ENCODE measurements at places on chromosomes 5 and 9.

DNA sequence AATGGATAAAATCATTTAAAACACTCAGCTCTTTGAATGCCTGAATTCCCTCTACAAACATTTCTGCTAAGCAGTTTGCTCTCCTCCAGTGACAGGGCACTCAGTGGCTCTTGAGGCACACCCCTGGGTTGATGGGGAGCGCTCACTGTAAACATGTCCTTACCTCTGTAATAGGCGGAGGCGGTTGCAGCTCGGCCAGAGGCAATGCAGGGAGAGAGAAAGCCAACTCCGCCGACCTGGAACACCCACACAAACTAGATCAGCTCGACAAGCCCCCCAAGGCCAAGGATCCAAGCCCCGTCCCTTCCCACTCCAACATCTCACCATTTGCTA lies 329 bp downstream of the CDC23 start:
- peak; percentile 3 for DNase-seq

DNA sequence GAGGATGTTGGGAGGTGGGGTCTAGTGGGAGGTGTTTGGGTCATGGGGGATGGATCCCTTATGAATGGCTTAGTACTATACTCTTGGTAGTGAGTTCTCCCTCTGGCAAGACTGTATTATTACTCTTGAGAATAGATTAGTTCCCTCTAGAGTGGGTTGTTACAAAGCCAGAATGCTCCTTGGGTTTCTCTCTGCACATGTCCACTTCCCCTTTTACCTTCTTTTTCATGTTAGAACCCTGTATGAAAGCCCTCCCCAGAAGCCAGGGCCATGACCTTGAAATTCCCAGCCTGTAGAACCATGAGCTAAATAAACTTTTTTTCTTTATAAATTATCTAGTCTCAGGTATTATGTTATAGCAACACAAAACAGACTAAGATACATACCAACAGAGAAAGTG lies 31.1 kb downstream of the SLC24A2 start:
- no peak for DNase-seq

- DNase-seq, result no peak
Observed at GRCh38 chr5:1561402-1561929, 37.7 kb upstream of the LPCAT1 start.

DNA sequence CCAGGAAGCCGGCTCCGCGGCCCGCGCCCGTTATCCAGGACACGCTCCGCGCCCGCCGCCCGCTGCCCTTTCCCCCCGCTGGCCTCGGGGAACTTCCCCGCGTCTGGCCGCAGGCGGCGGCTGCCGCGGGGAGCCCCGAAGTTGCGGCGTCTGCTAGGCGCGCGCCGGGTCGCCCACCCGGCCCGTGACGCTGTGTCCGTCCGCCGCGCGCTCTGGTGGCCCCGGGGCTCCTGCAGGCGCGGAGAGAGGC lies 621 bp upstream of the GCNT4 start:
- DNase-seq, result no peak

DNA sequence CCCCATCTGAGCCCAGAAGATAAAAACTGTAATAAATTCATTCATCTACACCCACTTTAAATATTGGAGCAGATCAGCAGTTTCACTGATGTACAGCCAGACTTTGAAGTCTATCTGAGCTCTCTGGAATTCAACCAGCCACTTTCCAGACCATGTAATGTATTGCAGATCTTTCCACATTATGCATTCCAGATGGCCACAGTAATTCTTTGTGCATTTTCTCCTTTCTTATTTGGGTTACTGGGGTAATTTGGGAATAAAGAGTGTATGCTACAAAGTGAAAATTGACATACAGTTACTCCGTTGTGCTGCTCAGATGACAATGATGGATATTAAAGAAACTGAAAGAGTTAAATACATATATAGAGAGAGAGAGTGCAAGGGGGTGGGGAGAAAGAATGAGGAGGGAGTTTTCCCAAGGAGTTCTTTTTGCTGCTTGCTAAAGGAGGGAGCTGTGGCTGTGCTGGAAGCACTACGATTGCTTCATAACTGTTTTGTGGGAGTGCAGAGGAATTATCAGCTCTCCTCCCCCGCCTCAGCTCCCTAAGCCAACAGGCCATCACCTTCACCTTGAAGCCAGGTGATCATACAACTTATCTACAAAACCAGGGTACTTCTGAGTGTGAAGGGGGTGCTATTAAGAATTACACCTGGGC lies 152.8 kb downstream of the GAS1 start:
- DNase-seq, result no peak

- no peak for DNase-seq
Observed at GRCh38 chr5:154352960-154353548, 92.7 kb upstream of the SAP30L start.

- DNase-seq, result no peak
Observed at GRCh38 chr5:34511481-34511880, 144.6 kb upstream of the RAI14 start.

DNA sequence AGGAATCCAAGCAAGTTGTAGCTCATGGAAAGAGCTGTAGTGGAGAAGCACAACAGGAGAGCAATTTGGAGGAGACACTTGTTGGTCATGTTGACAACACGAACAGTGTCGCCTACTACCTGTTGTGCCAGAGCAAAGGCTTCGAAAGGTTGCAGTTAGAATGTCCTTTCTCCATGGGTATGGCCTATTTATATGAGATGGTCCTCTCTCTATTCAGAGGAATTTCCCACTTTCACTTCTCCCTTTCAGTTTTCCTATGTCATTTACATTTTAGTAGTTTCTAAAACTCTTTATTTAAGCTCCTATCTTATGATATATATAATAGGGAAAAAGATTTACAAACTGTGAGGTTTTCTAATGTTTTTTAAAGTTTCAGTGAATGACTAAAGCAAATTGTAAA lies at the start of gene IFNB1:
Gene IFNB1, minus strand, starts transcription at position 162 of the 400 bp plus-strand sequence. Its CDS starts 73 bp downstream, at position 89.
- no peak for DNase-seq

DNA sequence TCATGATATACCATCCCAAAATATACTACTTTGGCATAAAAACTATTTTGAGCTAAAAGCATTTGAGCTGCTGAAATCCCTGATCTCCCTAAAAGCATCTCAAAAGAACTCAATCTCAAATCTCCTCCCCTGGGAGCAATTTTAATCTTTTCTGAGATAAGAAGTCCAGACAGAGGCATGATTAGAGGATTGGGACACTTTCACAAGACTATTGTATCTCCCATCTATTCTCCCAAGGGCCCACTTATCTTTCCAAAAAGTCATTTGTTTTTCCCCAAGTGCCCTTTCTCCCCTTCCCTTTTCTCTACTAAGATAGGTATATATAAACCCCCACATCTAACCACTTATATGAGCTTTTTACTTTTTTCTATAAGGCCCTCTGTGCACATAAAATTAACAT lies 79.7 kb downstream of the ALDH7A1 start:
- DNase-seq, result no peak

GRCh38 chr5:33475706-33476105 lies 34.9 kb downstream of the TARS1 start:
- DNase-seq, result no peak

DNA sequence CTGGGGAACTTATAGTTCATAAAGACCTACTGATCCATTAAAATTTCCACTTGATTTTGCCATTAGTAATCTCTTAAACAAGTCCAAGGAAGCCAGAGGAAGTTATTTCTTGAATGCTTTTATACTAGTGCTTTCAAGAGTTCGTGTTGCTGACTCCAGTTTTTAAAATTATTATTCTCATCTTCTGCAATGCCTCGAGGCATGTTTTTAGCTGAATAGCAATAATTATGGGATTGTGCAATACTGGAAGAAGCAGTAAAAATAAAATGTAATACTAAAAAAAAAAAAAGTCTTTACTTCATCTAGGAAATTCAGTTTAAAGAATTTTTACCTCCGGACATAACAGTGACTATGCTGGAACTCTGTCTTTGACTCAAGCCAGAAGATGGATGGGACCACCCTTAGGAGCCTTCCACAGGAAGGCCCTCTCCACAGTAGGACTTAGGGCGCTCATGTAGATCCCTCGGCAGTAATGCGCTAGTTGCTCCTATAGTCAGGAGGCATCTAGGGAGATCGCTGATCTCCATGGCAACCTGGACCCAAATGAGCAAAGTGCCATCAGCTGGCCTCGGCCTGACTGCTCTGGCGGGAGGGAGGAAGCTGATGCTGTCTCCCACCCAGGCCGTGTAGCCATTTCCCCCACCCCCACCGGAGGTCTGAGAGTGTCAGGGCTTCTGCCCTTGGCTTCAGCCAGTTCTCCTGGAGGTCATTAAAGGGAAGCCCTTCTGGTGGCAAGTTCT lies 56.7 kb downstream of the DAPK1 start:
- DNase-seq, result no peak

- no peak for DNase-seq
Observed at GRCh38 chr9:87567571-87567970, 69.9 kb downstream of the DAPK1 start.

- DNase-seq, result no peak
Observed at GRCh38 chr5:153490118-153491037, at the start of gene GRIA1. TSS of gene GRIA1 (plus strand) at chr5:153490670.

DNA sequence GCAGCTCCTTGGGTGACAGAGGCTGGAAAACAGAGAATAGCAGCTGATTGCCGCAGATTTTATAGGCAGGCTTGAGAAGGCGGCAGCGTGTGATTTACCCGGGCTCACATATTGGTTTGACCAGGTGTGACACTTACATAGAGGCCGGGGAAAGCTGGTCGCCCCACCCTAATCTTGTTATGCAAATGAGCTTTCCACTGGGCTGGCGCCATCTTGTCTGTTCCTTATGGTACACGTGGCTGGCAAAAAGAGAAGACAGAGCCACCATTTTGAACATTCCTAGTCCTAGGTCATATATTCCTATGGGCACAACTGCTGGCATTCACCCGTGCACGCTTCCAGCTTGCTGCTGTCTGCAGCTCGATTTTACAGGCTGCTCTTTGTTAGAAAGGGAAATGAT lies 11.3 kb upstream of the SPZ1 start:
- DNase-seq, result no peak

- no peak for DNase-seq
Observed at GRCh38 chr9:132018957-132019405, 60.7 kb downstream of the MED27 start.

DNA sequence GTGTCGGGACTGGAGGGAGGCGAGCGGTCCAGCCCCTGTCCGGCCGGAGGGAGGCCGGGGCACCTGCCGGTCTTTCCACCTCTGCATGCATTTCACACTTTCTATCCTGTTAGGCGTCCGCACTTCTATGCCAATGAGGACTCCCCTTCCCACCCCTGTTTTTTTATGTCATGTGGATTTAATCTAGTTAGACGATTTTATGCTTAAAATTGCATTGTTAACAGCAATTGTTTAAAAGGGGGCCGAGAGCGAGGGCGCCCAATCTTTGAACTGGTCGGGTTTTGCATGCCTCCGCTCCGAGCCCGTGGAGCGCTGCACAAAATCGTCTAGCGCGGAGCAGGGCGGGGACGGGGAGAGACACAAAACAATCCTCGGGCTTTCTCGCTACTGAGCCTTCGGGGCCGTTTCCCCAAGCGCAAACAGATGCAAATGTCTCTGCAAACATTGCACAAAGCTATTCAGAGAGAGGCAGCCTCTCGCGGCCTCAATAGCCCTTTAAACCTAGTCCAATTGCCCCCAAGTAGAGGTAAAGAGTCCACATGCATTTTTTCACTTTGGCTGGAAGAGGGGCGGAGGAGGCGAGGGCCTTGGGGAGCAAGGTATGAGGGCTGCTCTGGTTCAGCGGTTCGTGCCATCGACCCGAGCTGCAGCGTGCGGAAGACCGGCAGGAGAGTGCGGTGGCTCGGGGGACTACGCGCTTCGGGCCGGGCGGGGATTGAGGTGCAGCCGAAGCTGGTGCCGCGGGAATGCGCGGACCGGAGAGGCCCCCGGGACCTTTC lies 37.5 kb upstream of the TIFAB start:
- DNase-seq, result no peak

DNA sequence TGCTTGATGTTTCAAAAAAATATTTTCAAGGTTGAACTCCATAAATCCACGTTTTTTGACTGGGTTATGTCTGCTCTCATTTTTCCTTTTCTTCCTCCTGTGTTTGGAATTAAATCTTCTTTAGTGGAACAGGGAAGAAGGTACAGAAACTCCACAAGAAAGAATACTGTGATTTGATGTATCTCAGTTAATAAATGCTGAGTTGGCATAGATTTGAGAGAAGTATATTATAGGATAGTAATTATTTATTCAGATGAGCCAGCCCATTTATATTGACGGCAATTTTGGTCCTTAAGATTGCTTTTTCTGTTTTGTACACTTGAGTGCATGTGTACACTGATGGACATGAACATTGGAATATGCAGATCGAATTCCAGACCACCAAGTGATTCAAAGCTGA lies 481.4 kb downstream of the PSAT1 start:
- DNase-seq, result no peak

DNA sequence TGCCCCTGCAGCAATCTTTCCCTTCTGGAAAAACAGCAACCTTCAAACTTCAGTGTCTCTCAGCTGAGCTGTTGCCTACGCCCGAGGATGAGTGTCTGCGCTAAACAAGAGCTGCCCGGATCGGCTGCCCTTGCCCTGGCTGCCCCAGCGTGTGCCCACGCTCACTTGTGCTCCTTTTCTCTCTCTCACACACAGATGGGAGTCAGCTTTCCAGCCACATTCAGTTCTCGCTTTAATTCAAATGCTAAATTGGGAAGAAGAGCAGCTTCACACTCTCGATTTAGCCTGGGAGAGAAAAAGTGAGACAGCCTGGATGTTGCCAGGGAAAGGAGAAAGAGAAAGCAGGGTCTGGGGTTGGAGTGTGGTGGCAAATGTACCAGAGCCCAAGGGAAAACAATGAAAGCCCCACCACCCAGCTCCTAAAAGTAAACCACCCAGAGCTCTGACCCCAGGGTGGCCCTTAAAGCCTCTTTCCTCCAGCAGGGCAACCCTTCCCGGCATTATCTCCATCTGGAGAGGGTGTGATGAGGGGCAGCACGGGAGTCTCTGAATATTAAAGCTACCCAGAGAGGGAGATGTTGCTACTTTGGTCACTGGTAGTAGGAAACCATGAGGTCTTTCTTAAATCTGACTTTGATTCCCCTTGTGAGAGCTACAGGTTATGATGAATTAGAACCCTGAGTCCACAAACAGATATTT lies 9.9 kb upstream of the EGR1 start:
- no peak for DNase-seq

DNA sequence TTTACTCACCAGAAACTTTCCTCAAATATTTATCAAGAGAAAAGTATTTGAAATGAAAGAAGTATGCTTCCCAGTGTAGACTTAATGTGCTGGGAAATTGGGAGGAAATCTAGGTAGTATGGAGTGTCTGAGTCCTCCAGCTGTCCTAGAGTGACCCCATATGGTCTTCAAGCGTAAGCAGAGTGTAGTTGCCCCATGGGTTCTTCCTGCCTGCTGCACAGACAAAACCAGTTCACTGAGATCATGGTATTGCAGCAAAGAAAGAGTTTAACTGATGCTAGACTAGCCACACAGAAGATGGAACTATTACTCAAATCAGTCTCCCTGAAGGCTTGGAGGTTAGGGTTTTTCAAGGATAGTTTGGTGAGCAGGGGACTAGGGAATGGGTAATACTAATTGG lies 114.9 kb upstream of the PRLR start:
- no peak for DNase-seq
